Stimulated activated CD8-positive, alpha-beta memory T cell treated with anti-CD3 and anti-CD28 coated beads, Interleukin-15, amount 100 ng/mL, for 24 hours (primary cell): ENCODE measurements at places on chromosomes 2 and 18.

DNA sequence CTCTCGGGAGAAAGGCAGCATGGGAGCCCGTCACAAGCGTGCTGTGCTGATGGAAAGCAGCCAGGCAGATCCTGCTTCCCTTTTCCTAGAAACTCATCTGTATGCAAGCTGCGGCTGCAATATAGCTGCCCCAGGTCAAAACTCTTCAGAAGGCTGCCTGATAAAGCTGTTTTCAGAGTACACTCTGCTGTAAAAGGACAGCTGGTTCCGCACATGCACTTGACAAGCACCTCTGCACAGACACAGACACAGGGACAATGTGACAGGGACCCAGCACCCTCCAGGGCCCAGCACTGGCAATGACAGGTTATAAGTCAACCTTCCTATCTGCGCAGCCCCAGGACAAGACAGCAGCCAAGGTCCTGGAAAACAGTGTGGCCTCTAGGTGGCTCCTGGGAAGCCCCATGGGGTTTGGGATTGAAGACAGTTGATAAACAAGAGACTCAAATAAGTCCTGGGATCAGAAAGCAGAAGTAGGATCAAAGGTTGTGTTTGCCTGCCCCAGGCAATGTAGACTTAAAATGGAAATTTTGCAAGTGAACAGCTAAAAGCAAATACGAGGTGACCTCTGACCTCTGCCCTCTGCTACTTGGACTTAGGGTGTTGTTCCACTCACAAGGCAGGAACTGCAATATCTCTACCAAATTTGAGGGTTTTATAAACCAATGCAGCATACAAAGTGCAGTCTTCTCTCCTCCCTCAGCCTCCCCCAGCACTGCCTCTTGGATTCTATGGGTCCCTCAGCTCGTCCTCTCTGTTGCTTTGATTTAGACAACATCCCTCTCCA is 16.9 kb downstream of the SLC66A2 start:
- no peak for DNase-seq

DNA sequence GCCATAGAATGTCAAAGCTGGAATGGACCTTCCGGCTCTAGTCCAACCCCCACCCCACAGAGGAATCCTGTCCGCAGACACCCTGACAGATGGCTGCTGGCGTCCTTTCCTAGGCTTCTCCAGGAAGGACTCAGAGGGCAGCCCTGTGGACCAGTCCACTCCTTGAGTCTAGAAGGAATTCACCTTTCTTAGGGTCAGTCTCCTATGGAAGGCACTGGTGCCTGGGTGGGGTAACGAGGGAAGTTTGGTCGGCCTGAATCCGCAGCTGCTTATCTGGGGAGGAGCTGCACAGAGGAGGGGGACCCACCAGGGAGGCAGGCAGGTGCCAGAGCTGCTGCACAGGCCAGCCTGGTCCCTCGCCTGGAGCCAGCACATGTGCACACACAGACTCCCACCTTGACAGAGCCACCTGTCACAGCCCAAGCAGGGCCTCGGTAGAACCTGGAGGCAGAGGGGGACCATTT is 2.5 kb downstream of the DNMT3A start:
- no peak for DNase-seq

- DNase-seq, result no peak
These were observed 22.8 kb upstream of the MYO3B start for GRCh38 chr2:170155022-170155722.

DNA sequence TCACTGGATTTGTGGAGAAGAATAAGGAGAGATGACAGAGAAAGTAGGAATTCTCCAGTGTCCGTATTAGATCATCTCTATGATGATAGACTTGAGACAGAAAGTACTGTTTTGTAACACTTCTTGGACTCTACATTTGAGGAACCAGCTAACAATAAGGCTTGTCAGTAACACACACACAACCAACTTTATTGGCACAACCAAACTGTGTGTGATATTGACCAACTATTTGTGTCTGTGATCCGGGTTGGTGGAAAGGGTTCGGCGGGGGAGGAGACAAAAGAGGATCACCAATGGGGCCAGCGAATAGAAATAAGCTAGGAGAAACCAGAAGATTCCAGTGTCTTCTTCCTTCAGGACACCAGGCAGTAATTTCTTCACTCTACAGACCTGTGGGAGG is 79.8 kb downstream of the MARCHF4 start:
- DNase-seq, result no peak

DNA sequence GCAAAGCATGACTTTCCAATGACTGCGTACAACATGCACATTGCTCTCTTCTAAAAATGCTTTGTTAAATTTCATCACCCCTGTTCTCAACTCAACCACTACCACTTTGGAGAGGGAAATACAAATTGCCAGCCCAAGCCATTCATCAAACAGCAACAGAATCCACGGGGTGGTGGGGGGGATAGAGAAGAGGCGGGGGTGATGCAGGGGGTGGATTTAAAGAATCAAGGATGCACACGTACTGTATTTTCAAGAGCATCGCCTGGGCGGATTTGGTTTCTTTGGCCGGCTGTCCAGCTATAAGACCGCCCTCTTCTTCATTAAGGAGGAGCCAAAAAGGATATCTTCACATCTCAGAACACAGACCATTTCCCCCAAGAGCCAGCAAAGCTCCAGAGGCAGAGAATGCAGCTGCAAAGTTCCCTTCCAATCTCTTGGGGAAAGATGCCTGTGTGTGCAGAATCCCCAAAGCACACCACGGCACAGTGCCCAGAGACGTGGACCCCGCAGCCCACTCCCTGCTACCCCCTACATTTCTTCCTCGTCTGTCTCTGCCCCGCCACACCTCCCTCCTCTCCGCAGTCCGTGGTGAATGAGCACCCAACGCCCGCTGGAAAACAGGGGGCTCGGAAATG is 977 bp downstream of the SLC8A1 start:
- no peak for DNase-seq

GRCh38 chr2:52193804-52194203 is 1161.9 kb upstream of the NRXN1 start:
- DNase-seq, result no peak

DNA sequence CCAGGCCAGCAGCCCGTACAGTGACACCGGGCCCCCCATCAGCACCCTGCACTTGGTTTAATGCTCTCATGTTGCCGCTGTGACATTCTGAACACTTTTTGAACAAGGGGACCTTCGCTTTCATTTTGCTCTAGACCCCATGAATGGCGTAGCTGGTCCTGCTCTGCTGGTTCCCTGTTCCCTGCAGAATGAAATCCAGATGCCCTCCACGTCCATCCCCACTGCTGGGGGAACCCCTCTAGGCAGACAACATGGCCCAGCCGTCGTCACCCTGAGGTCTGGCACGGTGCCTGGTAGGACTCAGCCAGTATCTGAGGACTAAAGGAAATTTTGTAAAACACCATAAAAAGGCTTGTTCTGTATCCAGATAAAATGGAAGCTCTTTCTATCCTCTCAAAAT is 128.6 kb downstream of the KCTD1 start:
- no peak for DNase-seq

DNA sequence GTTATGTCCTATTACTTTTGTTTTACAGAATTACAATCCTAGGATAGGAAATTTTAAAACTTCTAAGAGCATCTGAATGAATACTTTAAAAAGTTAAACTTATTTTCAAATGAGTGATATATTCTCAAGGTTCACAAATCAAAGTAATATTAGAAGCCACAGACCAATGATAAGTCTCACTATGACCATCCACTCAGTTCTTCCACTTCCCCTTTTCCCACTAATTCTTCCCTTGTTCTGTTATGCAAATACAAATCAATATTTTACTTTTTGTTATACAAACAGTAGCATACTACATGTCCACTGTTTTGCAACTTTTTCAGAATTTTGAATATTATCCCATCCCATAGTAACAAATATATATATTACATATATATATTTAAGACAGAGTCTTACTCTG is 20.2 kb downstream of the USP37 start:
- no peak for DNase-seq

DNA sequence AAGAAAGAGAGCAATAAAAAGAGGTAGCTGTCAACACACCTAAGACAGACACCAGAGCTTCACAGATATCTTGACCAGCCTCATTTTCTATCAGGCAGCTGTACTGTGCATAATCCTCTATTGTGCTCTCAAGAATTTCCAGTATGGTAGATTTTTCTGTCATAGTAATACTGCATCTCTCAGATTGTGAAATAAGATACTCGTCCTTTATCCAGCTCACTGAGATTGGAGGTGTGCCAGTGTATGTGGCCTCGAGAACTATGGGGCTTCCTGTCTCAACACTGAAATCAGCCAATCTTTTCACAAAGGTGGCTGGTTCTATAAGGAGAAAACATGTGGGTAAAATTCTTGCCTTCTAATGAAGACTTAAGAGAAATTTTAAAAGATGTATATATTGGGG is 88.9 kb downstream of the TTN start:
- DNase-seq, result no peak

- no peak for DNase-seq
These were observed 5.0 kb upstream of the CHST10 start for GRCh38 chr2:100422320-100423055.

GRCh38 chr18:9827793-9828505 is 57.8 kb upstream of the TXNDC2 start:
- DNase-seq, result no peak

- DNase-seq, result no peak
These were observed 375.2 kb upstream of the SPHKAP start for GRCh38 chr2:228556717-228557116.

GRCh38 chr2:231861288-231861931 is 64.8 kb downstream of the NPPC start:
- no peak for DNase-seq

DNA sequence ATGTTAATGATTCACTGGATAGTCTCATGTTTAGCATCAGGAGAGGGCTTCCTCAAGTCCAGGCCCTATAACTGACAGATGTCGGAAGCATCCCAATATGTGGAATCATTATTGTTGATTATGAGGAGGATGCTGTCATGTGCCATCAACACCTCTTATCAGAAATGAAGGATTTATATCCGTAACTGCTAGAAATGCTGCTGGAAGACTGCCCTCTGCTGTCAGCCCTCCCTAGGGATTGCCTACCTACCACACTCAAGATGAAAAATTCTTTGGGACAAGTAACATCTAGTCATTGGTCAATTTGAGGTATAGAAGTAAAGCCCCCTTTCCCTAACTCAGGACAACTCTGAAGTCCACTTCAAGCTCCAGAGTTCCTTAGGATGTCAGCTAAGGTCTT is 1166.5 kb upstream of the NXPH2 start:
- DNase-seq, result no peak

GRCh38 chr2:143588746-143589145 is 459.5 kb downstream of the ARHGAP15 start:
- no peak for DNase-seq

DNA sequence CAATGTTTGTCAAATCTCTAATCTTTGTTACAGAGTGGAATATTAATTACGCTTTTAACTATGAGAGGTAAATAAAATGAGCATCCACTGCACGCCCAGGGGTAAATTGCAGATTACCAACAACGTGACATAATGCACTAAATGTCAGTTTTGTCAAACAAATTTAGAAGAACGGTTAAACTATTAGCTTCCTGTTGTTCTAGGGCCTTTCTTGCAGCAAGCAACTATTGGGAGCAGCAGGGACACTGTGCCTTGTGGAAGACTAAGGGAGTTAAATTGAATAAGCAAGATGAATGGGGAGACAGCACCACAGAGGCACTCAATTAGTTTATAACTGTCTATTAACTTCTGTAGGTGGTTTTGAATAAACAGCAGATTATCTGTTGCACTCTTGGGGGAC is 391.0 kb upstream of the RAB12 start:
- DNase-seq, result no peak

GRCh38 chr2:43100883-43101662 is 125.3 kb downstream of the ZFP36L2 start:
- DNase-seq, result no peak

DNA sequence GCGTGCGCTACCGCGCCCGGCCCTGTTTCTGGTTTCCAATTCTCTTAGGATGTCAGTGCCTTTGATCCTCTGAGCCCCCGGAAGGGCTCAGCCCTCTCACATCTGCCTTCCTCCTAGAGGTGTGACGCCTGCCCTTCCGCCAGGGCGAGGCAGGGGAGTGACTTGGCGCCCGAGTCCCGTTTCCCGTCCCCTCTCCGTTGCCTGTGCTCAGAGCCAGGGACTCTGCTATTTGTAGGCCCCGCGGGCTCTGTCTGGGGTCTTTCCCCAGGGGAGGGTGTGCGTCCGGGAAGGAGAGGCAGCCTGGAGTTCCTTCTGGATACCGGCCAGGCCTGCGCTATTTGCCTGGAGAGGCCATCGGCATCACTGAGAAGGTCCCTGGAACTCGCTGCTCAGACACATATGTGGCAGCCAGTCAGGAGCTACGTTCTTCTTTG is 103.7 kb upstream of the TAF1B start:
- no peak for DNase-seq

- no peak for DNase-seq
These were observed 183.9 kb upstream of the LINC00305 start for GRCh38 chr18:64332835-64333234.

DNA sequence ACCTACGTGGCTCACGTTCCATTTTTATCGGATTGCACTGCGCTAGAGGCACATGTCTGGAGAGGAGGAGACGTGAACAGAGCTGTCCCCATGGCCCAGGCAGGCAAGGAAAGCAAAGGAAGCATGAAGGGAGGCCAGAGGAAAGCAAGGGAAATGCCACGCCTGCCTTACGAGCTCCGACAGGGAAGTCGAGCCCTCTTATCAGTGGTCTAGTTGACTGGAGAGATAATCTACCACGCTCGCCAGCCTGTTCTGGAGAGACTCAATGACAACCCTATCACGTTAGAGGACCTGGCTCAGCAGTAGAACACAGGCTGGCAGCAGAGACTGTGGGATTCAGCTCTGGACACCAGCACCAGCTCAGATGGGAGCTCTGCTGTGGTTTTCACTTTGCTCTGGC is 202.6 kb upstream of the ID2 start:
- no peak for DNase-seq

DNA sequence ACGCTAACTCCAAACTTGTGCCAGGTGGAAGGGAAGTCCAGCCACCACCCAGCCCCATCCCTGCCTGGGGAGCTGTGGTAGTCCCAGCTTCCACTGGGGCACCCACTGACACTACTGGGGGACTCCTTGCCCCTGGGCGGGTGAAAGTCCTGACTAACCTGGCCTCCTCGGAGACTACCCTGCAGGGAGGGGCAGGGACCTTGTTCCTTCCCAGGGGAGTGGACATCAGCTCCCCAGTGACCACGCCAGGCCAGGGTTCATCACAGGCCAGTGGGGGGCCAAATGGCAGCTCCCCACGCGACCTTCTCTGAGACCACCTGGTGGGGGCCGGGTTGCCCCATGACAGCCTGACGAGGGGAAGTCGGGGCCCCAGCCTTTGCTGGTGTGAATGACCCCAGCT is 420.0 kb upstream of the SALL3 start:
- no peak for DNase-seq

DNA sequence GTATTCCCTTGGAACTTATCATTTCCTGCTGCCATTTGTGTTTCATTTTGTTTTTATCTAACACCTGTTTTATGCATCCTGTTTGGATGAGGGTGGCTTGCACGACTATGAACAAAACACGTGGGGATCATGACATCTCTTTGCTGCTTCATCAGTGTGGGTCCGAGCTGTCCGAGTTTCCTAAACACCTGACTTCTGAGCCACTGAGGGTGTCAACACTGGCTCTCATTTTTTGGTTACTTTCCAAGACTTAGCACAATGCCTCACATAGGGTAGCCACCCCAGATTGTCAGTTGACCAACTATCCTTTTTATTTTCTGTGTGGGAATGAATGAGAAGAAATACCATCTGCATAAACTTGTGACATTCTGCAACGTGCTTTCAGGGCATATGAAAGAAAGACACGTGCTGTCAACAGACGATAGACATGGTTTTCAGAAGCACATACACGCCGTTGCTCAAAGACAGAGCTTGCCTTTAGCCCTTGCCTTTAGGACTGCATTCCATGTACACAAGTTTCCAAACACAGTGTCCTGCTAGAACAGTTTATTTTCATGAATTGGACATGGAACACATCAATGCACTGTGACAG is 166.7 kb downstream of the MYT1L start:
- DNase-seq, result no peak
